Progenitor cell of endocrine pancreas (in vitro differentiated cells): ENCODE measurements at places on chromosomes 4 and X. TPM values are rescaled to one million over a fixed set of nuclear protein-coding genes. Genes with fewer than 3 reads are reported as not detected.

The GPR173 gene
- 18.4 and 19.4 TPM in 2 replicates for total RNA-seq

DNA sequence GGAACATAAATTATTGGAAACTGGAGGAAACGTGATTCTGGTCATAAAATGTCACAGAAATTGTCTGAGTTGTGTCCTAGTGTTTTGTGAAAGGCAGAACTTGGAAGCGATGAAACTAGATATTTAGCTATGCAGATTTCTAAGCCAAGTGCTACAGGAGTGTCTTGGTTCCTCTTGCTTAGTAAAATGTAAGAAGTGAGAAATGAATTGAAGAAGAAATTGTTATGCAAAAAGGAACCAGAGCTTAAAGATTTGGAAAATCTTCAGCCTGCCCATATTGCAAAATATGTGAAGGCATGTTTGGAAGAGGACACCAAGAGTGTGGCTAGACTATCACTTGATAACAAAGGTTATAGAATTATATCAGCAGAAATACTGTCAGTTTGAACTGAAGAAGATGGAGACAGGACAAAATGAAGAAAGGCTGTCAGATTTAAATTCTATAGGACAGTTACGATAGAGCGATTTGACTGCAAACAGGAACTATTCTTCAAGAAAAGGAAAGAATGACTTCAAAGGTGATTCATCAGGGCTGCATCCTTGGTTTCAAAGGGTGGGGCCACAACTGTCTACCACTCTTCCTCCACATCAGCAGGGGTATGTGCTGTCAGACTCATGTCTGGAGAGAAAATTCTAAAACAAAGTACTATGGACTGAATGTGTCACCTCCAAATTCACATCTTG, 9.4 kb upstream of the CDS1 start:
- no peak for DNase-seq

DNA sequence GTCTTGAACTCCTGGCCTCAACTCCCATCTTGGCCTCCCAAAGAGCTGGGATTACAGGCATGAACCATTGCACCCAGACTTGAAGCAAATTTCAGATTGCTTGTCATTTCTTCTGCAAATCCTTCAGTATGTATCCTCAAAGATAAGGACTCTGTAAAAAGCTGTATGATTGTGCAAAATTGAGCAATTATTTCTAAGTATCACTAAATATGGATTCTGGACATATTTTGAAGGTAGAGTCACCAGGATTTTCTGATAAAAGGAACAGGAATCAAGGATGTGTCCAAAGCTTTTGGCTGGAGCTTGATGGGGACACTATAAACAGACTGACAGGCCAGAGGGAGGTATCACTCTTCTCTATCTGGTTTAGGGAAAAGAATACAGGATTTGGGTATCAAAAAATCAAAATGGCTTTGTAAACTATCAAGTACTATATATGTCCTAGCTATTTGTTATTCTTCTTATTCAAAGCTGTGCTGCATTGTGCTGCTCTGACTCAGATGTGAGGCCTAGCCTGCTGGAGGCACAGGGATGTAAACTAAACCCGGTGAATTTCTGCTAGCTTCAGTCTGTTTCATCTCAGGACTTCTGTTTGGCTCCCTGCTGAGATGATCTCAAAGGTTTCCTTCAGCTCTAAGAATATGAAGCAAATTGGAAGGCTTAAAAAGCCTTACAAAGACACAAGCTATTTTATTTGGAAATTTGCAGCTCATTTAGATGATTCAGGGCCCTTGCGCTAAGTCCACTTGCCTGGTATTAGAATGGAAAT, 8.3 kb downstream of the RPS4X start:
- no peak for DNase-seq

GRCh38 chr4:147219145-147219544, 261.8 kb upstream of the EDNRA start:
- DNase-seq = no peak

DNA sequence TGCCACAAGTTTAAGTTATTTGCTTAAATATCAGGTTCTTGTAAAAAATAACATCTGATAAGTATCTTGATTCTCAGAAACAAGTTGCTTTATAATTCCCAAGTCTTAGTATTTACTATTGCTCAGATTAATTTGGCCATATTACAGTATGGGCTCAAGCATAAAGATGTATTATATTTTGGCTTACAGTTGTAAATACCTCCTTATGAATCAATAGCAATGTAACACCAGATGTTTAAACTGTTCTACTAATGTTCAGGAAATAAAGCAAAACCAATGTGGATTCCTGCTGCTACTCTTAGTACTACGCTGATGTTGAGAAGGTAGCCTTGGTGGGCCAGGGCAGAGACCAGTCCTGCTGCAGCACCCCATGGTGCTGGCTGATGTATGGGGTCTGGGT, 102.7 kb downstream of the MGST2 start:
- DNase-seq = no peak
